ENCODE measurements at places on chromosomes 1 and 21.

GRCh38 chr1:29327223-29327935 lies 91.1 kb downstream of the PTPRU start:
- no peak for DNase-seq

GRCh38 chr1:35556484-35557117 lies 602 bp downstream of the KIAA0319L start:
- no peak for DNase-seq

DNA sequence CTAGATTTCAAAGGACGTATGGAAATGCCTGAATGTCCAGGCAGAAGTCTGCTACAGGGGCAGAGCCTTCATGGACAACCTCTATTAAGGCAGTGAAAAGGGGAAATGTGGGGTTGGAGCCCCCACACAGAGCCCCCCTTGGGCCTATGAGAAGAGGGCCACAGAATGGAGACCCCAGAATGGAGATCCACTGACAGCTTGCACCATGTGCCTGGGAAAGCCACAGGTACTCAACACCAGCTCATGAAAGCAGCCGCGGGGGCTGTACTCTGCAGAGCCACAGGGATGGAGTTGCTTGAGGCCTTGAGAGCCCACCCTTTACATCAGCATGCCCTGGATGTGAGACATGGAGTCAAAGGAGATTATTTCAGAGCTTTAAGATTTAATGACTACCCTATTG lies 108.7 kb downstream of the DMRTB1 start:
- no peak for DNase-seq

GRCh38 chr1:184283999-184284398 lies 102.8 kb upstream of the C1orf21 start:
- no peak for DNase-seq

DNA sequence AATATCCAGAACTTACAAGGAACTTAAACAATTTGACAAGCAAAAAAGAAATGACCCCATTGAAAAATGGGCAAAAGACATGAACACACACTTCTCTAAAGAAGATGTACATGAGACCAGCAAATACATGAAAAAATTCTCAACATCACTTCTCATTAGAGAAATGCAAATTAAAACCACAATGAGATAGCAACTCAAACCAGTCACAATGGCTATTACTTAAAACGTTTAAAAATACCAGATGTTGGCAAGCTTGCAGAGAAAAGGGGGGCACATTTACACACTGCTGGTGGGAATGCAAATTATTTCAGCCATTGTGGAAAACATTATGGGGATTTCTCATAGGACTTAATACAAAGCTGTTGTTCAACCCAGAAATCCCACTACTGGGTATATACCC lies 1634.0 kb downstream of the NCAM2 start:
- no peak for DNase-seq

- no peak for DNase-seq
Observed at GRCh38 chr1:170891872-170892271, 43.5 kb upstream of the MROH9 start.

GRCh38 chr1:15848929-15849774 lies 1.6 kb downstream of the SPEN start:
- DNase-seq, result no peak

GRCh38 chr1:27960762-27961645 lies 1.2 kb downstream of the XKR8 start:
- DNase-seq, result no peak

DNA sequence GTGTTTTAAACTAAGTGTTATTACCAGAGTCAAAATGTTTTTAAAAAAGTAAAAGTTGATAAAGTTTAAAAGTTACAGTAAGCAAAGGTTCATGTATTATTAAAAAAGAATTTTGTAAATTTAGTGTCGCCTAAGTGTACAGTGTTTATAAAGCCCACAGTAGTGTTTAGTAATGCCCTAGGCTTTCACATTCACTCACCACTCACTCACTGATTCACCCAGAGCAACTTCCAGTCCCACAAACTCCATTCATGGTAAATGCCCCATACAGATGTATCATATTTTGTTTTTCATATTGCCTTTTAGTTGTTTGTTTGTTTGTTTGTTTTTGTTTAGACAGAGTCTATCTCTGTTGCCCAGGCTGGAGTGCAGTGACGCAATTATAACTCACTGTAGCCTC lies 353.8 kb upstream of the PTBP2 start:
- no peak for DNase-seq

DNA sequence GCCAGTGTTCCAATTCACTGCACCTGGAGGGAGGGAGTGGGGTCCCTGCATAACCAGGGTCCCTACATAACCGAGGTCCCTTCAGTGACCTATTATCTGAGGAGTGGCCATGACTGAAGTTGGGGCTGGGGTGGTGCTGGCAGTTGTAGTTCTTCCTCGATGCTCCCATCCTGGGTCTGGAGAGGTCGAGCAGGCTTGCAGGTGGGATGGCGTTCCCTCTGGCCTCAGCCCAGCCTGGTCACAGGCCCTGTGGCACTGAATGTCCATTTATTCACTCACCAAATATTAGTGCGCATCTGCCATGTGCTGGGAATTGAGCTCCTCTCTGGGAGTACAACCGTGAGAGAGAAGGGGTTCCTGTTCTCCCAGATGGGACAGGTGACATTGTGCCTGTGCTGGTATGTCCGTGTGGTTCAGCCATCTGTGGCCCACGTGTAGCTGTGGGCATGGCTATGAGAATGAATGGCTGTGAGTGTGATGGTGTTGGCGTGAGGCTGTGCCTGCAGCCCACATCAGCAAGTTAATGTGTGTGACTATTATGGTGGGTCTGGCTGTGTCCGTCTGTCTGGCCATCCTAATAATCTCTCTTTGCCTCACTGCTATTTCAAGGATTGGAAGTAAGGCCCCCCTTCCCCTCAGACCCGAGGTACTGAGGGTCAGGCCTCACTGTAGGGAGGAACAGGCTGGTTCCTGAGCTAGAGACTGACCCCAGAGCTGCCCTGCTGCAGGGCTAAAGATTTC lies 3.9 kb upstream of the SLC6A9 start:
- no peak for DNase-seq

- no peak for DNase-seq
Observed at GRCh38 chr1:113517983-113518382, 127.7 kb downstream of the MAGI3 start.

DNA sequence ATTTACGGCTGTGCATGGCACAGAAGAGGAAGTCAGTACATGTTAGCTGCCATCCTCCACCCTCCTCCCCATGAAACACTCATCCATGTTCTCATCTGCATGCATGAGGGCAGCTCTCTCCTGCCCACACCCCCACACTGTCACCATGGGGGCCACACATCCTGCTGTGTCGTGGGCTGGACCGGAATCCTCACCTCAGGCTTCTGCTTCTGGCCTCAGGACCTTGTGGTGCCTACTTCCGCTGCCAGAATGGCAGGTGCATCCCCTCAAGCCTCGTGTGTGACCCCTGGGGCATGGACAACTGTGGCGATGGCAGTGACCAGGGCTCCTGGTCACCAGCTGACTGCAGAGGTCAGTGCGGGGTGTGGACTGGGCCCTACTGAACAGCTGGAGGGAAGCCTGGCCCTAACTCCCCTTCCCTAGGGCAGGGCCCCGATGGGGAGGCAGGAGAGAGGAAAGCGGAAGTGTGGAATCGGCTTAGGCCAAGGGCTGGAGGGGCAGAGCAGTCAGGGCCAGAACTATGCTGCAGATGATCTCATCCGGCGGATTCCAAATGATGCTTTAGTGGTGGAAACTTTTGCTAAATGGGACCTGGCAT lies 3.8 kb downstream of the LDLRAD2 start:
- DNase-seq, result no peak

GRCh38 chr1:202037706-202038296 lies 27.4 kb downstream of the ELF3 start:
- DNase-seq, result no peak

DNA sequence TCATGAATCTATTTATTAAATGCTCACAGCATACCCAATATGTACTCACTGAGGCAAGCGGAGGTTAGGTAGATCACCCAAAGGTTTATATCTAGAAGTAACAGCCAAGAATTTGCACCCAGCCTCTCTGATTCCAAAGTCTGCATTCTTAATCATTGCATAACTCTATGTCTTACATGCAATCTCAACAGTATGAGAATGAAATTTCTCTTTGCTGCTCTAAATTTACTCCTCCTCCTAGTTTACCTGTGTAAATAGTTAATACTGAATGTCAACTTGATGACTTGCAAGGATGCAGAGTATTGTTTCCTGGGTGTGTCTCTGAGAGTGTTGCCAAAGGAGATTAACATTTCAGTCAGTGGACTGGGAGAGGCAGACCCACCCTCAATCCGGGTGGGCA lies 840.6 kb downstream of the BRINP3 start:
- DNase-seq, result no peak

- DNase-seq, result no peak
Observed at GRCh38 chr1:221794079-221794670, 52.3 kb upstream of the DUSP10 start.

DNA sequence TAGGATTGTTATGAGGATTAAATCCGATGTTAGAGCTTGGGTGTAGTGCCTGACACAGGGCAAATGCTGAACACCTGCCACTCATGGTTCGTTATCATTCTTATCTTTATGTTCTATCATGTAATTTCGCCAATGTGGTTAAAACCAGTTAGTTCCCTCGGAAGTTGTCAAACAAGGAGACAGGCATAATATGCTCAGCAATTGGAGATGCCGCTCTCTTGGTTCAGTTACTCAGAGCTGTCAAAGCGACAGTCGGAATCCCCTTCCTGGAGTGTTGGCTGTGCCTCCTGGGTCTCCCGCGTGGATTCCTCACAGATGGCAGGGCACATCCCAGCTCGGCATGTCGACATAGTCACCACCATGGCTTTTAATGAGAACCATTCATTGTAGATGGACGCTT lies 192.2 kb downstream of the ROR1 start:
- no peak for DNase-seq

DNA sequence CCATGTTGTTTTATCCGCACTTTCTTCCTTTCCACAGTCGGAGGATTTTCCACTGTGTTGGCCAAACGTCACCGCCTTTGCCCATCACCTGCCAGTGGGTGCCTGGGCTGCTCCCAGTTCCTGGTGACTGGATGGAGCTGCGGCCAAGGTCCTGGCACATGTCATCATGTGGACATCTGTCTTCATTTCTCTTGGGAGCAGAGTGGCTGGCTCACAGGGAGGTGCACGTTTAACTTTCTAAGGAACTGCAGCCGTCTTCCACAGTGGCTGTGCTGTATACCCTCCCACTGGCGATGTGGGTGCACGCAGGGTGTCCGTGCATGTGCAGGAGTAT lies 19.5 kb upstream of the RNF223 start:
- no peak for DNase-seq

DNA sequence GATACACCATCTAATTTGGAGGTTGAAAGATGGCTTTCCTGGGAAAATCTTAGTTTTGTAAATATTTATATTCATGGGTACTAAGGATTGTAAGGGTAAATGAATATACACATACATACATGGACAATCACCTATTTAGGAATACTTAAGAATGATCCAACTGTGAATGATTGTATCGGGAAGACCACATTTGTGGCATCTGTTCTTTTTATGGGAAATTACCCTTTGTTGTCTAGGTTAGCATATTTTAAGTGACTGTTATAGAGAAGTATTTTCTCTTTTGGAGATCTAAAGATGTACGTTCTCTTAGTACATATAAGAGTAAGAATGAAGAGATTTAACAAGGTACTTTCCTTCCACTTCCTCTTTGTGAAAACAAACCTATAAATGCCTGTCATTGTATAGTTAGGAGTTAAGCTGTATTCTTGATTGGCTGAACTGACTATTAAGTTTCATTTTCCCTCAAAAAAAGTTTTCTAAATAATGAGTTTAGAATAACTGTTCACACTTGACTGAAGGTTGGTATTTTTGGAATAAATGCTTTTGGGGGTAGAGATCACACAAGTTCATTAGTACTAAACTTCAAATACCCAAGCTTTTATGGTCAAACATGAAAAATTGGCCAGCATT lies 26.7 kb downstream of the SNX7 start:
- no peak for DNase-seq

GRCh38 chr21:33734818-33735217 lies 92.5 kb downstream of the ITSN1 start:
- no peak for DNase-seq

DNA sequence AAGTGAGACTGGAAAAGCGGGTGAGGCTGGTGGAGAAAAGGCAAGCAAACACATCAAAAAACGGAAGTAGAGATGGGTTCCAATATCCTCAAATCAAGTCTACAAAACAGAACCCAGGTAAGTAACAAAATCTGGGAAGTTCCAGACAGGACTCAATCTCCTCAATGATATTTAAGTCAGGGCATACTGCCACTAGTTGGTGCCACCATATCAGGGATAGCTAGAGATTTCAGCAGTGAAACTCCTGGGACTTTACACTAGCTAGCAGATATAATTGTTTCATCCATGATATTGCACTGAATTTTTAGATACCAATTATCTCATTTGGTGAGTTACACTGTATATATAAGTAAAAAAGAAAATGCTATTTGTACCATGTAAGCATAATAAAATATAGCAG lies 52.0 kb downstream of the EYA3 start:
- DNase-seq, result no peak

GRCh38 chr1:40640314-40641076 lies 25.0 kb downstream of the RIMS3 start:
- no peak for DNase-seq

- DNase-seq, result no peak
Observed at GRCh38 chr1:185864889-185865517, 130.8 kb downstream of the HMCN1 start.

GRCh38 chr1:70353601-70354331 lies 756 bp downstream of the ANKRD13C start:
- DNase-seq, result no peak

GRCh38 chr1:79259390-79260336 lies 253.1 kb upstream of the ADGRL4 start:
- no peak for DNase-seq

DNA sequence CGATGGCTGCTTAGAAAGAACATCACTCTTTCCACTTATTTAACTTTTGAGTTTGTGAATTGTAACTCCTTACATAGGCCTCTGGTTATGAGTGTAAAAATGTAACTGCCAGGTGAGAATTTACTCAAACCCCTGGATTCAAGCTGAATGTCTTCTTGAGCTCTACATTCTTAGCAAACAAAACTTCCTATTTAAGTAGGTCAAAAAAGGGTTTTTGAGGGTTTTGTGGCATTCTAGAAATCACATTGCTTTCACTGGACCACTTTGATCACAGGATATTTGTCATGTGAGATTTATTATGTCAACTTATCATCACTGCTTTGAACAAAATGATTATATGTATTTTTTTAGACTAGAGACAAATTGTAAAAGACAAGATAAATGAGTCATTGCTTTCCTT lies 5.7 kb downstream of the IL23R start:
- no peak for DNase-seq

DNA sequence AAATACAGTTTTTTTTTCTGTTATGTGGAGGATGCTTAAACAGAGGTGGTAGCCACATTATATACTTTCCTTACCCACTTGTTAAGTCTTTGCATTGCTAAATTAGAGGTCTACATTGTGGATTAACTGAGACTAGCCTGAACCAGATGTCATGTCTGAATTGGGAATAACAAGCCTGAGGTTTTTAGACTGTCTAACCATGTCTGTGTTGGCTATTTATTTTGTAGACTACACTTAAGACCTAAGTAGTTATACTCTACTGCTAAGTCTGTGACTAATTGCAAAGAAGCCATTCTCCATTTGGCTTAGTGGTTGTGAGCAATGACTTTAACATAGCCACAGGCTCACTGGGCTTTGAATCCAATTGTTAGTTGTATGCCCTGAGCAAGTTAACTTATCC lies 45.4 kb downstream of the CDC14A start:
- DNase-seq, result no peak

- no peak for DNase-seq
Observed at GRCh38 chr21:33383056-33383888, 19.9 kb upstream of the IFNGR2 start.

All from stimulated activated CD8-positive, alpha-beta memory T cell treated with anti-CD3 and anti-CD28 coated beads, Interleukin-4, amount 100 ng/mL, for 1 hour (primary cell).